K562 (cell line): ENCODE measurements at places on chromosomes 6 and 20.

DNA sequence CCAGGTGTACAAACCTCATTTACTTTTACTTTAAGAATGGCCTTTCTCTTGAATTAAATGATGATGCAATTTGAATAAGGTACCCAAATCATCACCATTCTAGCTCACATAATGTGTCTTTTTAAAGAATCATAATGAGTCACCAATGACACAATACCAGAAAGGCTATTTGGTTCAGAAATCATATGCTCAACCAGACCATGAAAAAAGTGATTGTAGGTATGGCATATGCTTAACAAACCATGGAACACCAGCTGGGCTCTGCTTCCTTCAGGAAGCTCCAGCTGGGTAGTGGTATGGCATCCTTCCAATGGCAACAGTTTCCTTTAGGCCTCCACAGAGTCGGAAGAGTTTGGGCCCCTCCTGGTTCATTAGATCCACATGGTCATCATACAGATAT lies 128.2 kb downstream of the FRK start:
- no peak for DNase-seq

GRCh38 chr6:131053546-131054240 lies 9.4 kb downstream of the EPB41L2 start:
- no peak for DNase-seq

DNA sequence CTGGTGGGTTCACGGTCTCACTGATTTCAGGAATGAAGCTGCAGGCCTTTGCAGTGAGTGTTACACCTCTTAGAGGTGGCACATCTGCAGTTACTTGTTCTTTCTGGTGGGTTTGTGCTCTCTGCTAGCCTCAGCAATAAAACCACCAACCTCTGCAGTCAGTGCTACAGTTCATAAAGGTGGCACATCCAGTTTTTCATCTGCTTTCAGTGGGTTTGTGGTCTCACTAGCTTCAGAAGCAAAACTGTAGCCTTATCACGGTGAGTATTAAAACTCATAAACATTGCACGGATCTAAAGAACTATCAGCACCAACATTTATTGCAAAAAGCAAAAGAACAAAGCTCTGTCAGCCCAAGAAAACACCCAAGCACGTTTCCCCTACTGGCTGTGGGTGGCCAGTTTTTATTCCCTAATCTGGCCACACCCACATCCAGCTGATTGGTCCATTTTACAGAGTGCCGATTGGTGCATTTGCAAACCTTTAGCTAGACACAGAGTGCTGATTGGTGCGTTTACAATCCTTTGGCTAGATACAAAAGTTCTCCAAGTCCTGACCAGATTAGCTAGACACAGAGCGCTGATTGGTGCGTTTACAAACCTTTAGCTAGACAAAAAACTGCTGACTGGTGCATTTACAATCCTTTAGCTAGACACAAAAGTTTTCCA lies 3.4 kb upstream of the TMEM14C start:
- no peak for DNase-seq

DNA sequence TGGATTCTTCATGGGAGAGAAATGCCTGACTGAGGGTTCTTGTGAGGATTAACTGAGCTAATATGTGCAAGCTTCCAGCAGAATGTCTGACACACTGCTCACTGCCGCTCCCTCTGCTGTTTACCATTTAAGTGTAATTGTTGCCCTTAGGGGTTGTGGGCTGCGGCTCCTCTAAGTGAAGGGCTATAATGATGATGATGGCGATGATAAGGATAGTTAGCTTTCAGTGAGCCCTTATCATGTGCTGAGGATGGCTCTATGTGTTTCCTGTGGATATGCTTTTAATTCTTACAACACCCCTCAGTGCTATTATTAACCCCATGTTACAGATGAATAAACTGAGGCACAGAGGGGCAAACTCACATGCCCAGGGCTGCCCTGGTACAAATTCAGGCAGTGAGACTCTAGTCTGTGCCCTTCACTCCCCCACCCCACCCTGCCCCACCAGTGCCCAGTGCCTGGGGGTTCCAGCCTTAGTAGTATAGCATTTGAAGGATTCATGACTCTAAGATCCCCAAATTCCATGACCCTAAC lies 33.4 kb downstream of the TGM2 start:
- DNase-seq = no peak

DNA sequence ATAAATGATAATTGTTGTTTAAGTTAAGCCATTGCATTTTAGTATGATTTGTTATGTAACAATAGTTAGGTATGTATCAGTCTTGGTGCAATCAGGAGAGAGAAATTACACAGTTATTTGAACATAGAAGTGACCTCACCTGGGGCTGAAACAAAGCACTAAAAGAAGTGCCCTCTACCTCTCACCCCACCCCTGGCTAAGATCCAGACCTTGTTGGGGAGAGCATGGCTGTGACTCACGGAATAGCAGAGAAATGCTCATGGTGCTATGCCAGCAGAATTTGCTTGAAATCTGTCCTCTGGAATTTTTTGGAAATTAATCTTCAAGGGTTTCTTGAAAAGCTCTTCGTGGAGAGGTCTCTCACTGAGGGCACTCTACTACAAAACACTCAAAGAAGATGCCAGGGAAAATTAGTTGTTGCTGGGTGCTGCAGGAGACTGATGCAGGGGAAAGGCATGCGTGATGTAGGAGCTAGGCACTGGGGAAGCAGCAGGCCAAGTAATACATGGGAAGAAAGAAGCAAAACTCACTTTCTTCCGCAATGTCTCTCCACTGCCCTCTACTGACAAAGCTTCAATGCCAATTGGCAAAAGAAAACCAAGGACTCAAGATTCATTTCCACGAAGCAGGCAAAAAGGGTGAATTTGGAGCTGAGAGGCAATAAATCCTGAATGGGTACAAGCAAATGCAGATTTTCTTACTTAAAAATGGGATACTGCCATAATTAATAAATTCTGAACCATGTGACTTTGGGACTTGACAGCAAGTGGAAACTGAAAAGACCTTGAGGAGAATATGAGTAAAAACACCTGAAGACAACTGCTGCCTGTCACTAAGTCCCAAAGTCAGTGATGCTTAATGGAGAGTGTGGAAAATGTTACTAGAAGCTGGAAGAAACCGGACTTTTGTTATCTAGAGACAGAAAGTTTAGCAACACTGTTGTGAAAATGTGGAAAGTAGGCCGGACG lies 136.3 kb upstream of the ZNF184 start:
- DNase-seq = peak; percentile 34

- no peak for DNase-seq
Observed at GRCh38 chr6:84635081-84635761, 129.2 kb downstream of the TBX18 start.

DNA sequence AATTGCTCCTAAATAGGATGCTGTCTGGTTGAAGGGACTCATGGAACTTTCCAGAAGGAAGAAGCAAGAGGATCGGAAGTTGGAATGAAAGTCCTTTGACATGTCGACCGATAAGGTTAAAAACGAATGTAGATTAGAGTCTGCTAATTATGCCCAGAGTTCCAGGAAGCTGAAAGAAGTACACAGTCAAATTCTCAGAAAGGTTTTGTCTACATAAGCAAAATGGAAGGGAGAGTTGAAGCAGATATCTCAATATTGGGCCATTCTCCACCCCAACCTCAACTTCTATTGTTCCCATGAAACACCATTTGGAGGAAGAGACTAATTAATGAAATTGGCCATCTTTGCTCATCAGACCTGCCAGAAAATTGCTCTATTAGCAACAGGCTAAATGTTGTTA lies 64.0 kb downstream of the CAP2 start:
- no peak for DNase-seq

DNA sequence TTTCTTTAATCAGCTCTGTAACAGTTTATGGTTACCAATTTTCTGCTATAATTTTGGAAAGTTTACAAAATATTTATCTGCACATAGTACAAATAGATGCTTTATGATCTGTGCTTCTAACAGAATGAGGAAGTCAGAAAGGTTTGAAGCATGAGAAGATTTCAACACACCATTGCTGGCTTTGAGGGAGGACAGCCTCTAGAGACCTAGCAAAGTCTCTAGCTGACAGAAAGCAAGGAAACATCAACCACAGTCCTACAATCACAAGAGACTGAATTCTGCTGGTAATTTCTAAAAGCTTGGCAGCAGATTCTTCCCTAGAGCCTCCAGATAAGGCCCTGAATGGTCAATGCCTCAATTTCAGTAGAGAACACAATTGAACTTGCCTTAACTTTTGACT lies 750.8 kb upstream of the SLC35B3 start:
- DNase-seq = no peak

GRCh38 chr6:56551409-56552120 lies 91.1 kb downstream of the DST start:
- no peak for DNase-seq

- peak; percentile 47 for DNase-seq
Observed at GRCh38 chr6:26543953-26544352, 5.8 kb downstream of the HMGN4 start.

DNA sequence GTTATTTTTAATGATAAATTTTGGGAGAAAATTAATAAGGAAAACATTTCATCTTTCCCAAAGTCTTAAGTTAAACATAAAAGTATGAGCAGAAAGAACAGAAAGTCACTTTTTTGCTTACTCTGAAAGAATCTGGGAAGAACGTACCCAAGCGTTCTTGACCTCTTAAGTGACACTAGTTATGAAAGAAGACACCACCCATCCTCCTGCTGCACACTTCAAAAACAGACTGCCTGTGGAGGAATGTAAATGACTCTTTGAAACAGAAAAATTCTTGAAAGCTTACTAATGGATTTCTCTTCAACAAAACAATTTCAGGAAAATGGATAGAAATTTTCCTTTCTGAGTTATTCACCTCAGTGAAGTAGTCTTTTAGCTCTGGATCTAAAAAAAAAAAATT lies 227.7 kb downstream of the MEI4 start:
- DNase-seq = no peak

GRCh38 chr6:75624988-75625387 lies 23.3 kb downstream of the SENP6 start:
- no peak for DNase-seq

DNA sequence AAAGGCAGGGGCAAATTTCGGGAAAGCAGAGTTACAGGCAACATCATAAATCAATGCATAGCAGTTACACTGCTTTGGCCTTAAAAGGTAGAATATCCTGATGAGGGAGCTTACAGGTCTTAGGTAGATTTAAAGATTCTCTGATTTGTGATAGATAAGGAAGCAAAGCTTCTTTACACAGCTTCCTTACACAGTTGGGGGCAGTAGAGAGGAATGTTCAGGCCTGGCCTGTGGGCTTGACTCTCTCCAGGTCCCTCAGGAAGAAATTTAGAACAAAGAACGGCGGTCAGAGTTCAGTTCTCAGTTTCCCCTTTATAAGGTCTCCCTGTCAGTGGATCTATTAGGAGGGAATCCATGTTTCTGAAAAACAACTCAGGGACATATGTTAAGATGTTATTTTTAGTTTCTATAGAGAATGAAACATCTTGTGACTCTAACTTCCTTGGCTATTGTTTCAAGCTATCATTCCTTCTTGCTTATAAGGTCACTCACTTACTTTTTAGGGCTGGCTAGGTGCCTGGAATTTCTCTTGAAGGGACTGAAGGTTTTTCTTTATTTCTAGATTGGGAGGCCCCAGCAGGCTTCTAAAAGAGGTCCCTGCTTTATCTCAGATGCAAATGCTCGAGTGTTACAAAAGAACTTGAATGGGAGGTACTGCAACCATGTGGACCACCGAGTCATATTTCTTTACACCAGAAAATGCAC lies 11.8 kb downstream of the HLA-B start:
- DNase-seq = no peak
